ENCODE measurements at places on chromosomes 5 and 9. TPM values are rescaled to one million over a fixed set of nuclear protein-coding genes. Genes with fewer than 3 reads are reported as not detected.

The TLE4 gene
- 17.4 TPM for total RNA-seq

The LHFPL2 gene
- total RNA-seq: 32.1 TPM

The TLX3 gene
- total RNA-seq: not detected

The TAF7 gene
- total RNA-seq: 78.7 TPM

The NUTM2G gene
- total RNA-seq: not detected

The CWC27 gene
- total RNA-seq: 10.1 TPM

The BTNL8 gene
- 0.09 TPM for total RNA-seq

The SMIM32 gene
- total RNA-seq: not detected

The DNAI1 gene
- total RNA-seq: 0.11 TPM

The LIFR gene
- 46.1 TPM for total RNA-seq

The TRAF1 gene
- total RNA-seq: 0.43 TPM

The ECSCR gene
- 475 TPM for total RNA-seq

The CPEB4 gene
- 20.4 TPM for total RNA-seq

The DND1 gene
- total RNA-seq: 0.09 TPM

The AKNA gene
- total RNA-seq: 0.77 TPM

The SPATA9 gene
- total RNA-seq: not detected

The PCAT7 gene
- not detected for total RNA-seq

The SH3PXD2B gene
- total RNA-seq: 20.9 TPM

The ISL1 gene
- not detected for total RNA-seq

The GAPVD1 gene
- total RNA-seq: 60.0 TPM

The NEURL1B gene
- 0.11 TPM for total RNA-seq

The PPWD1 gene
- total RNA-seq: 31.9 TPM

The GPRIN1 gene
- total RNA-seq: 3.9 TPM

The DHX29 gene
- total RNA-seq: 20.5 TPM

The SPINK4 gene
- not detected for total RNA-seq

The GAPT gene
- not detected for total RNA-seq

The SLIT3 gene
- under 0.01 TPM for total RNA-seq

The GCNT4 gene
- 0.11 TPM for total RNA-seq

The DBH gene
- not detected for total RNA-seq

The FREM1 gene
- total RNA-seq: under 0.01 TPM

The PCDHGB1 gene
- total RNA-seq: 1.6 TPM

The AQP7 gene
- total RNA-seq: not detected

The CCNJL gene
- 6.6 TPM for total RNA-seq

The FGFR4 gene
- 3.3 TPM for total RNA-seq

The NR2F1 gene
- total RNA-seq: 63.1 TPM

The TRIM7 gene
- 1.7 TPM for total RNA-seq

The QRFP gene
- not detected for total RNA-seq

The CNTNAP3 gene
- 86.4 TPM for total RNA-seq

The PIK3R1 gene
- total RNA-seq: 59.0 TPM

The SLCO6A1 gene
- not detected for total RNA-seq

The IFNA13 gene
- total RNA-seq: not detected

The BRIX1 gene
- 16.0 TPM for total RNA-seq

The UIMC1 gene
- 39.3 TPM for total RNA-seq
